ENCODE measurements at places on chromosomes 5 and 9.

GRCh38 chr5:95237324-95237723 lies 47.6 kb downstream of the MCTP1 start:
- no peak for DNase-seq

GRCh38 chr5:69131304-69131703 lies 35.6 kb upstream of the CCNB1 start:
- DNase-seq: no peak

DNA sequence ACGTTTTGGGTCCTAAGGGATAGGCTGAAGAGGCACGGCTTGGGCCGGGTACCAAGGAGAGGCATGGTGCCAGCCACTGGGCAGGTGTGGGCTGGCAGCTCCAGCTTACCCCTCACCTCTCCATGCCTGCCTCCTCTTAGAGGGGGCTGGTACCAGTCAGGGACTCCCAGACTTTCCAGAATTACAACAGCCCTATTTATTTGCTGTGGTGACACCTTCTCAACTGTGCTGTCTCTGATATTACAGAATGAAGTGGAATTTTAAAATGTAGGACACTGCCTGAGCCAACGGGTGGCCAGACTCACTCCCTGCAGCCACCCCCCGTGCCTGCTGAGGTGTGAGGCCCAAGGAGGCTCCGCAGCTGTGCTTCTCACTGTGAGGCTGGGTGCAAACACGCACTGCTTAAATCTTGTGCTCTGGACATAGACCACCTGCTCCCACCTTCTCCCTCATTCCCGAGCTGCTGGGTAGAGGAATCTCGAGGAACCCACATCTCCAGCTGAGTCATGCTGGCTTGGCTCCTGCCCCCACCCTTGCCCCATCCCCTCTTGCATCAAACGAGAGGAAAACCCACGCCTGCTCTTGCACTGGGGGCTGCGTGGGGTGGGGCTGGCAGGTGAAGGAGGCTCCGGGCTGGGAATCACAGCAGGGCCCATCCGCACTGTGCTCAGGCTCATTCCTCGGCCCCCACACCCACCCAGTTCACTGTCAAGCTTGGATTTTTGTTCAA lies 47.9 kb downstream of the PRRT1B start:
- DNase-seq: no peak

GRCh38 chr9:121616123-121616755 lies 35.2 kb upstream of the DAB2IP start:
- no peak for DNase-seq

GRCh38 chr5:78291687-78292086 lies 2.8 kb downstream of the AP3B1 start:
- no peak for DNase-seq

GRCh38 chr5:72121780-72122445 lies 14.6 kb downstream of the MAP1B start:
- no peak for DNase-seq

GRCh38 chr5:76175821-76176403 lies 92.7 kb downstream of the SV2C start:
- no peak for DNase-seq

Measured in CD8-positive, alpha-beta memory T cell (primary cell).